ENCODE measurements at places on chromosomes 12 and 14. TPM values are rescaled to one million over a fixed set of nuclear protein-coding genes. Genes with fewer than 3 reads are reported as not detected.

Gene SLC25A47
- not detected for total RNA-seq

Gene VRTN
- not detected for total RNA-seq

Gene LRRC43
- total RNA-seq = 0.28 TPM

Gene SYCP3
- total RNA-seq = 0.07 TPM

Gene PPP1R36
- 0.99 TPM for total RNA-seq

Gene ESR2
- 0.10 TPM for total RNA-seq

Gene EPYC
- not detected for total RNA-seq

Gene RHEBL1
- 5.9 TPM for total RNA-seq

Gene SYT1
- total RNA-seq = 1.7 TPM

Gene ZC2HC1C
- total RNA-seq = 1.5 TPM

Gene P2RX7
- total RNA-seq = 0.10 TPM

Gene CLEC1B
- not detected for total RNA-seq

Gene INSM2
- total RNA-seq = not detected

Gene KLHDC1
- 0.49 TPM for total RNA-seq

Gene TAS2R13
- 0.18 TPM for total RNA-seq
